ENCODE measurements at places on chromosomes 7 and 10. TPM values are rescaled to one million over a fixed set of nuclear protein-coding genes. Genes with fewer than 3 reads are reported as not detected.

SPDYE9 gene
- not detected for total RNA-seq

NUTM2B gene
- total RNA-seq: not detected

DNA sequence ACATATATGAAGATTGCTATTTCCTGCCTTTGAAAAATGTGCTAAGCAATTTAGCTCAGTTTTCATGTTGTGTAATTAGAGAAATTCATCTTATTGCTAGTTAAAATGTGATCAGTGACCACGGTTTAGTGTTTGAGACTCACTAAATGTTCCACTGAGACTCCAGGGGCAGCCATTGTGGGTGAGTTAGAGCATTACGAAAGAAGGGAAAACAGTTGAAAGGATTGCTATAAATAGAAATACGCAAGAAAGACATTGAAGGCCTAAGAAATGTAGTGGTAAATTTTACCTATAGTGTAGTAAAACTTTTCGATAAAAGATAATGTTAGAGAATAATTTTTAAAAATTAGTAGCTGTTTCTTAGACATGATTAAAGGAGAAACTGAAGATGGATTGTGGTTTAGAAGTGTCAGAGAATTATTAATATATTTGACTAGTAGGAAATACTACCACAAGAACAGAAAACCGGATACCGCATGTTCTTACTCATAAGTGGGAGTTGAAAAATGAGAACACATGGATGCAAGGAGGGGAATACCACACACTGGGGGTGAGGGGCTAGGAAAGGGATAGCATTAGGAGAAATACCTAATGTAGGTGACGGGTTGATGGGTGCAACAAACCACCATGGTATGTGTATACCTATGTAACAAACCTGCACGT is 394.5 kb downstream of the SEMA3D start:
- no peak for DNase-seq

- no peak for DNase-seq
Observed at GRCh38 chr7:55006499-55006898, 12.3 kb upstream of the EGFR start.

DNA sequence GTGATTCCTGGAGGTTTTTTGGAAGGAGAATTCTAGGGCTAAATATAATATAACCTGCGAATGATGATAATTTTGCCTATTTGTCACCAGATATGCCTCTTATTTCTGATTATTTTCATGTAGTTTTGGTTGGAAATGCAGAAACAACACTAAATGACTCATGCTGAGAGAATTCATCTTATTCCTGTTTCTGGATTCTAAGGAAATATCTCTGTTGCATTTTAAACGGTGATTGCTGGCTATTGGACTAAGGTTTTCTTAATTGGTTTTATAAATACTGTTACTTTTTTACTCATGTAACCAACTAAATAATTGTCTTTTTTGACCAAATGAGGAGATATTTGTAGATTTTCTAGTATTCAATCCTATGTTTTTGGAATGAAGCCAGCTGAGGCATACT is 204.9 kb upstream of the NPSR1 start:
- no peak for DNase-seq

DNA sequence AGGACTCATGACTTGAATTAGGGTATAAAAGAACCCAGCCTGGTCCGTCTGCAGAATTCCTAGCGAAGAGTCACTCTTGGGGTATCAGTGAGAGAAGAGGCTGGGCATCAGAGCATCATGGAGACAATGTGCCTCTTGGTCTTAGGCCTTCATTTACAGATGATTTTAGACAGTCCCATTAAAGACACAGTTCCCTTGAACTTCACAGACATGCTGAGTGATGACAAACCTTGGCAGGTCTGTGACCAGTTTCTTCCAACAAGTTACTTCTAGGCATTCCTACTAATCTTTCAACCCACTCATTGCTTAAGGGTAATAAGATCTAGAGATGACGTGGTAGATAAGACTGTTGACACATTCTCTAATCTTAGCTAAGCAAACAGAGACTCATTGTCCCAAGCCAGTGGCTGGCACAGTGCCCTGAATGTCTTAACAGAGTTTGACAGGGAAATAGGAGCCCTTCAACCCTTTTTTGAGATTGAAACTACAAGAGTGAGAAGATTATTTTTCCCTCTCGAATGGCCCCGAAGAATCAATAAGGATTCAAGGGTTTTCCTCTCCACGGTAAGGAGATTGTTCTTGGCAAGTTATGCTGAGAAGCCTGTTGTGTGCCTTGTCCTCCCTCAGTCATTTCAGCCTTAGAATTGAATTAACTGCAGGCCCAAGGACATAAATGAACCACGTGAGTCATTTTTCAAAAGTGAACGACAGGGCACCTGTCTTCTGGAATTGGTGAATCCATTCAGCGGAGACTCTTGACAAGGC is 281.1 kb downstream of the CCDC3 start:
- DNase-seq: peak; percentile 85

- DNase-seq: no peak
Observed at GRCh38 chr7:132035517-132036362, 479.3 kb upstream of the PODXL start.

DNA sequence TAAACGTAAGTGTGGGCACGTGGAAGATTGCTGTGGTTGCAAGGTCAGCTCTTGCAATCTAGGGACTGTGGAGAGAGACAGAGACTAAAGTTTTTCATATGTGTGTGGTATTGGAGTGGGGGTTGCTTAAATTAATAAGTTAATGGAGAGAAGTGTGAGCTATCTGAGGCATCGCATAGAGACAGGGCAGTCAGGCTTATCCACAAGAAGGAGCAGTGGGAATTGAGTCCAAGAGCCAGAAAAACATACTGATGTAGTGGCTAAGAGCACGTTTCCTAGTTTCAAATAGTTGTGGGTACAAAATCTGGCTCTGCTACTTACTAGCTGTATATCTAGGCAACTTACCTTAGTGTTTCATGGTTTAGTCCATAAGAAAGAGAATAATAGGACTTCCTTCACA is 65.8 kb downstream of the SORCS3 start:
- no peak for DNase-seq

DNA sequence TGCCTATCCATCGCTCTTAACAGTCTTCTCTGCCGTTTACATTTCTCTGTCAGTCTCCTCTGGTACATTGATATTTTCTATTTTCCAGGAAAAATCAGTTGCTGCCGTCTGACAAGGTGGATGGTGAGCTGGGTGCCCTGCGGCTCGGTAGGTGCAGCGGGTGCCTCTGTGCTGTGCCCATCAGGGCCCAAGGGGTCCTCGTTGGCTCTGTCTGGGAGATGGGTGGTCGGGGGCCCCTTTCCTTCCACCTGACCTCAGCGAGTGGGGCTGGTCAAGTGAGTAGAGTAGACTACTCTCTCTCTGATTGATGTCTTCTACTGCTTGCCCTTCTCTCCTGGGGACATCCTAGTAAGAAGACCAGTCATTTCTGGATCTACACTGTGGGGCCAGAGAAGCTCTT is 57.4 kb downstream of the MINDY4 start:
- DNase-seq: no peak

GRCh38 chr7:84245835-84246234 is 51.2 kb upstream of the SEMA3A start:
- no peak for DNase-seq
